Endothelial cell (in vitro differentiated cells): ENCODE measurements at places on chromosomes 4 and X.
A peak's percentile ranks its signal among the peaks of the same experiment; 100 is the strongest.

GRCh38 chrX:40483502-40483901 is 97.3 kb upstream of the ATP6AP2 start:
- DNase-seq = no peak

GRCh38 chr4:76657443-76657842 is 222.4 kb downstream of the SHROOM3 start:
- no peak for DNase-seq

DNA sequence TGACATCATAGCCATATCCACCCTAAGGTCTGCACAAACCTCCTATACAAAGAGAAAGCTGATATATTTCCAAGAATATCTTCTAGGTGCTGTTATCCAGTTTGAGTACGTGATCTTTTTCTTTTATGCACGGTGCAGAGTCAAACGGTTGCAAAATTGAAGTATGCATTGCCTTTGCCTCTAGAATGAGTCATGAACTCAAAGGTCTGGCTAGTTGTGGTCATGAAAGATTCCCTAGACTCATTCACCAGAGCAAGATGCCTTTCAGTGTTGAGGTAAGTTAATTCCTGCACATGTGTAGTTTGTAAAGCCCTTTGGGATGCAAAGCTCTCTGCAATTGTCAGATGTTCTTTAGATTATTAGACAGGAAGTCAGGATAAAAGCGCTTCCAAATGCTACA is 704.4 kb downstream of the PCDH19 start:
- no peak for DNase-seq

DNA sequence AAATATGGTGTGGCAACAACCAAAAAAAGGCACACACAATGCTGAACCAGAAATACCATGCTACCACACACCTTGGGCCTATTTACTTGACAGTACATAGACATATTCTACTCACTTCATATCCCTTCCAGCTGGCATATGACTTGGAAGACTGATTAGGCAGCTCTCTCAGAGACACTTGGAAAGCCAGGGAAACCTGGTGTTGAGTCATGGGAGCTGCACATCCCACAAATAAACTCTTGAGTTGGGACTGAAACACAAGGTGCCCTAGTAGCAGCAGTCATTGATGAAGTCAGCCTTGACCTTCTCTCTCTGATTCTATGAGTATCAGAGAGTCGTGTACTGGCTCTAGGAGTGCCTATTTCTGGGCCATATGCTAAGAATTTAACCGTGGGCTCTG is 776.6 kb upstream of the LCORL start:
- no peak for DNase-seq

- no peak for DNase-seq
Observed at GRCh38 chrX:129530410-129530809, 7.1 kb upstream of the SMARCA1 start.

- DNase-seq = no peak
Observed at GRCh38 chrX:17413228-17413627, 38.2 kb downstream of the NHS start.

DNA sequence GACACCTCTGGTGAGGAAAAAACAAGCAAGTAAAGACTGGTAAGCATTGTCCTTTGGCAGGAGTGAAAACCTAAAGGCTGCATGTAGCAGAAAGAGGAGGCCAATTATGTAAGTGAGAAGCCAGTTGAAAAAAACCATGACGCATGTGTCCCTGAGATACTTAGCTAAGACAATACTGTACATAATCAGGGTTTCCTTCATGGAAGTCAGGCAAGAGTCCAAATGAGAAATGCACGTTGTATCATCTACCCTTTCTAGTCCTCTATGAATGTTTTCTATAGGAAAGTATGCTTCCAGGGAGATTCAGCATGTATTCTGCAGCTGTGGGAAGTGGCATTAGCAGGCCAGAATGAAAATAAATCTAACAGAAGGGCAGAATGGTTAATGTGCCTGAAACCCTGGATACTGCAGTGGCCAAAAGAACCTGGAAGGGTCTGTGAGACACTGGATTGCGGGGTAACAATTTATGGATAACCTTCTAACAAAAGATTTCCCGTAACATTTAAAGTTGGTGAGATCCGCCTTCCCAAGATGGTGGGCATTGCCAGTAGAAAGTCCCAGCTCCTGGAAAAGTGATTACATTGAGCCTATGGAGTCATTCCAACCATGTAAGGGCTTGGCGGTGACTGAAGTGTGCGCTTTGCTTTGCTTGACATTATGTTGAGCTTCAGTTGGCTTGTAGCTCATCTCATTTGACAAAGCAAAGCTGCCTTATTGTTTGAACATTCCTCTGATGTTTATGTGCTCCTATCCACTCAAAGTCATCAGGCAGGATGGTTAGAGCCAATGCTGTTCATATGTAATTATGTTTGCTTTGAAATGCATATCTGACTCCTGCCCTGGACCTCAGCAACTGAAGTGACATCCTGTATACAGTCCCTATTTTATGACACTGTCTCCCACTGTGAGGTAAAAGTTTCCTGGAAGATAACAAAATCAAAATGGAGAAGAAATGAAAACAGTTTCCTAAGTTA is 200.4 kb downstream of the ARHGAP24 start:
- DNase-seq = no peak

DNA sequence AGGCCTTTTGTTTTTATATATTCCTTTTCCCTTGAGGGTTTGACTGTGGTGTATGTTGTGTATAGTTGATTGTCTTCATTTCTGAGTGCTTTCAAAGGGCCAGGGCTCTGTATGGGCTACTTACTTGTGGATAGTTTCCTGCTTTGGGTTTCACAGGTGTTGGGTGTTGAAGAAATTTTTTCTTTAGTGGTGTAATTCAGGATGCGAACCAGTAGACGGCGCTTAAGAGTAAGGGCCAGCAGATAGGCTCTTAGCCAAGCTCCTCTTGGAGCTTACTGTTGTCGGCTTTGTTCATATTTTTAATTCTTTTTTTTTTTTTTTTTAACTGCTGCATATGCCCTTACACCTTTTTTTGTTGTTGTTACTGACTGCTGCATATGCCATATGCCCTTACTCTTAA is 276.3 kb upstream of the GALNT7 start:
- peak; percentile 14 for DNase-seq

DNA sequence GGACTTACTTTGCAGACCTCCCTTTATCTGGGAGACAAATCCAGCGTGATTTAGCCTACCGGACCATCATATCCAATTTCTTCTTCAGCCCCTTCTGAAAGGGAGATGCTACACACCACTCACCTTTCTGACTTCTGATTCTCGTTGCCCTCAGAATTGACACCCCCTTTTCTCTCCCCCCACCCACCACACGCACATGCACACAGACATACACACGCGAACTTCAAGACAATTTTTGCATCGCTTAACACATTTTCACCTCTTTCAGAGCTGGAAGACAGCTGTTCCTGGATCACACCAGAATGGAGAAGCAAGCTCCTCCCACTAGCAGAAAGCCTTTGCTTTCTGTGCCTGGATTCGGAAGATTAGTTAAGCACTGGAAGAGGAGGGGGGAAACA is 1.0 kb upstream of the SNCA start:
- peak; percentile 9 for DNase-seq

- DNase-seq = no peak
Observed at GRCh38 chrX:131802836-131803626, 220.1 kb upstream of the STK26 start.

DNA sequence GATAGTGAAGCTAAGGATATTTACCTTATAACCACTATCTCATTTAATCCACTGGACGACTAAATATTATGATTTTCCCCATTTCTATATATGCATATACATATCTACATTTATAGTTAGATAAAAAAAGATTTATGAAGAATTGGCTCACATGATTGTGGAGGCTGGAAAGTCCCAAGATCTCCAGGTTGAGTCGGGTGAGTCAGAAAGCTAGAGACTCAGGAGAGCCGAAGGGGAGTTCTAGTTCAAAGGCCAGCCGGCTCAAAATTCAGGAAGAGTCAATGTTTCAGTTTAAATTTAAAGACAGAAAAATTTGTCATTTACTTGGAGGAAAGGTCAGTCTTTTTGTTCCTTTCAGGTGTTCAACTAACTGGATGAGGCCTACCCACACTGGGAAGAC is 158.2 kb upstream of the CPEB2 start:
- no peak for DNase-seq

GRCh38 chrX:13090339-13091110 is 46.1 kb upstream of the FAM9C start:
- DNase-seq = no peak

DNA sequence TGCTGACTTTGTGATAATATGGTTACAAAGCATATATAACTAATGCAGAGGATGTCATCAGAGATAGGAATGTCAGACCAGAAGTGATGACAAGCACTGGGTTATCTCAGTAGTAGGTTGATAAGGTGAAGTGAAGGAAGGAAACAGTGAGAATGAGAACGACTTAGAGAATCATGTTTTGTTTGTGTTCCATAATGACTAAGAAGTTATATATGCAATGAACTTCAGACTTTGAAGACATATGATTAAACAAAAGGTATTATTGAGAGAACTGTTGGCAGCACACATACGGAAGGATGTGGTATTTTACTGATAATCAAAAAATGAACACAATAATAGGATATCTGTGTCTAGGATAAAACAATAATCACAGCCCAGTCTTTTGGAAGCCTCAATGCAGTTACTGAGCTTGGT is 18.3 kb upstream of the HHIP start:
- DNase-seq = no peak

DNA sequence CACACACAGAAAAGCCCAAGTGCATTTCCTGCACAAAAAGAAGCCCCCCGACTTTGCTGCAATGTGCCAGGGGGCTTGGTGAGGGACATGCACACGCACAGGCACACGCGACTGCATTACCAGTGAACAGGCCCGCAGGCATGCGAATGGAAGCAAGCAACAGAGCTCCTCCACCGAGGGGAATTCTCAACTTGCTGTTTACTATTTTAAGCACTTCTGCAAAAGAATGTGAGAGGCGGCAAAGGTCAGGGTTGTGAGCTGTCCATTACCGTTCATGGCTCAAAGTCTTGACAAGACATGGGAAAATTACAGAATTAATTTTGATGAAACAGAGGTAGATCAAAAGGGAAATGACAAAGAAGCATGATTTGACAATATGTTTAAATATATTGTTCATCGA is 342.5 kb upstream of the NOCT start:
- DNase-seq = no peak

DNA sequence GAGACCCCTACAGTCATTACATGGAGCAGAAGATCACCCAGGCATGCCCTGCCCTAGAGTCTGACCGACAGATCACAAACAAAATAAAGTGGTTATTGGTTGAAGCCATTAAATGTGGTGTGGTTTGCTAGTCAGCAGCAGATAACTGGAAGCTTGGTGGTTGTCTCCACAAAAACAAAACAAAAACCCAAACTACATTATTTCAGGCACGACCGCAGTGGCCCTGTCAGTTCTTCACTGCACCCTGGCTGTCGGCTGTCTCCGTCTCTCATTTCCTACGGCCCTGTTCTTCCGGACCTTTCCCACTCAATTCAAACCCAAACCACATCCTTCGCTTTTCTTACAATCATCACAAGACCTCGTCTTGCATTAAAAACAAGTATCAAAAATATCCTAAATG is 521.3 kb upstream of the ZFP42 start:
- no peak for DNase-seq

DNA sequence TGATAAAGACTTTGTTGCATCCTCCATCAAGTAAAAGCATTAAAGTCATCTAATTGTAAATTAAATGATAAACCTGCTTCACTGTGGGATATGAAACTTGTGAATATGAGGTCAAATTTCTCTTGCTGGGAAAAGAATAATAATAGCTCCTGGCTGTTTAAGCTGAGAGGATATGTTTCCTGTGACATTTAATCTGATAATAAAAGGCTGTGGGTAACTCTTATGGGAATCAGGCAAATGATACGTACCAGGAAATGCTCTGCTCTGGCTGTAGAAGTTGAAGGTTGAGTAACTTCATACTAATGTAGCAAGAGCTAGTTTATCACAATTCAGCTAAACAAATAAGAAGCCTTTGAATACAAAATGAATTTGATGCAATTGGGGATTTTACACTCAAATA is 574.6 kb downstream of the RAPGEF2 start:
- DNase-seq = no peak

GRCh38 chrX:118734909-118735308 is 7.5 kb downstream of the IL13RA1 start:
- DNase-seq = no peak

DNA sequence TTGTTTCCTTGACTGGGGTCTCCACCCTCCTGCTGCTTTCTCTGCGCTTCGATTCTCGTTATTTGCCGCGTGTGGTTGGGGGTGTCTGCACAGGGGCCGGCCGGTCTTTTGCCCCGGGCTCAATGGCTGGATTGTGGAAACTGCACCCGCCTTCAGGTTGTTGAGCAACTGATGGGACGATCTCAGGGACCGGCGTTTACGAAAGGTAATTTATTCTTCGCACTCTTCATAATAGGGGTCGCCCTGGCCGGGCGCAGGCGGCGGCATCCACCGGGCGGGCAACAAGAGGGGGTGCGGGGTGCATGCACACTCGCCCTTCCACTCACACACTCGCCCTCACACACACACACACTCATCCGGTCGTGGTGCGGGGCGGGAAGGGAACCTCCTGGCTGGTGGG is 1.4 kb downstream of the ADGRL3 start:
- peak; percentile 30 for DNase-seq

GRCh38 chr4:101186567-101187184 is 160.7 kb downstream of the PPP3CA start:
- no peak for DNase-seq

- no peak for DNase-seq
Observed at GRCh38 chrX:42988700-42989099, 210.7 kb upstream of the PPP1R2C start.

DNA sequence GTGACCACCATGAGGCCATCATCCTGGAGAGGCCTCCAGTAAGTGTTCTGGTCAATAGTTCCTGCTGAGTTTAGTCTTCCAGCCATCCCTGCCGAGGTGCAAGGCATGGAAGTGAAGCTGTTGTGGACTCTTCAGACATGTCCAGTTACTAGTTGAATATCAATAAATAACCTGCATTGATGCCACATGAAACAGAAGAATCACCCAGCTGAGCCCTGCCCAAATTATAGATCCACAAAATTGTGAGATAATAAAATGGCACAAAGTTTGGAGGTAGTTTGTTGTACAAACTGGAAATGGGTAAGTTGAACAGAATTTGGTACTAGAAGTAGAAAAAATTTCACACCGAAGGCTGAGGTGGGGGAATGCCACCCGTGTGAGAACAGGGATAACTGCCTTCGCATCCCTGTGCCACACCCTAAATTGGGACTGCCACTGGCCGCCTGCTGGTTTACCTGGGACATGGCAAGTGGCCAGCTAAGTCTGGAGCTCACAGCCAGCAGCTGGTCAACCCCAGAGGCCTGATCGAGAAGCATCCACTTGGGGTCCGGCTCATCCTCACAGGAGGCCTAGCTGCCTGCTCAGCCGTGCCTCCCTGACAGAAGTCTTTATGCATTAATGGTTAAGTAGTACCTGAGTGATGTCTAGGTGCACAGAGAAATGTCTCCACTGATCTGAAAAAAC is 184.5 kb downstream of the SPRY1 start:
- DNase-seq = no peak

DNA sequence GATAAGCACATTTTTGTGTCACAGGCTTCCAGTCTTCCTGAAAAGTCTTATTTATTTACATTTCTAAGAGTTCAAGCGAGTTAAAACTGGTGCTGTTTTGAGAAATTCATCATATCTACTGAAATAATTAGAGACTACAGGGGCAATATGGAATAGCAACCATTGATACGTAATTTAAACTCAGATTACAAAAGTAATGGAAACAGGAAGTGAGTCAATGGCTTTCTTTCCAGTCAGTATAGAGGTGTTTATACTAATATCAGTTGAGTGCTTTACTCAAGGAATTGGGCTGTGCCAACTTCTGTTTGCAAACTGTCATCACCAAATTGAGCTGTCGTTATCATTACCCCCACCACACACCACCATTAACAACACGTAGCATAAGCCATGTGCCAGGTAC is 222.7 kb downstream of the COL25A1 start:
- no peak for DNase-seq

GRCh38 chr4:56979421-56980072 is 851 bp downstream of the POLR2B start:
- DNase-seq = peak; percentile 39
